Fibroblast of upper back skin (primary cell): ENCODE measurements at places on chromosomes 12 and 14.

- DNase-seq = no peak
Observed at GRCh38 chr12:10361084-10361483, 28.8 kb downstream of the KLRK1 start.

DNA sequence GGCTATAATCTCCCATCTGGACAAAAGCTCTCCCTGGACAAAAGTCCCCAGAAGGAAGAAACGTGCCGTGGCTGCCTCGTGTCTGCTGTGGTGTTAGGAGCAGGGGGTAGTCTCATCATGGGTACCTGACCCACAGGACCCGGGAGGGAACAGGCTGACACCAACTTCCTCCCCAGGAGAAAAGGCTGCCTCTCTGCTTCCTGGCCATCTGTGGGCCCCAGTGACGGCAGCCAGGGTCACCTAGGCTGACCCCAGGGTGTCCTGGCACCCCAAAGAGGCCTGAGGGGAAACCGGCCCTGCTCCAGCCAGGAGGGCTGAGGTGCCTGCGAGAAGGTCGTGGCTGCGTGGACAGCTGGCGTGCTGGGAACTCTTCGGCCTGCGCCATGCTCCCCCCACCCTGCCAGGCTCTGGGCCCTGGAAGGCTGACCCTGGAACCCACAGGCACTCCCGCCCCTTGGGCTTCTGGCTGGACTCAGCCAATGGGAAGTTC is 133.9 kb downstream of the RFLNA start:
- no peak for DNase-seq

- DNase-seq = no peak
Observed at GRCh38 chr12:92600052-92600451, 102.7 kb upstream of the PLEKHG7 start.

DNA sequence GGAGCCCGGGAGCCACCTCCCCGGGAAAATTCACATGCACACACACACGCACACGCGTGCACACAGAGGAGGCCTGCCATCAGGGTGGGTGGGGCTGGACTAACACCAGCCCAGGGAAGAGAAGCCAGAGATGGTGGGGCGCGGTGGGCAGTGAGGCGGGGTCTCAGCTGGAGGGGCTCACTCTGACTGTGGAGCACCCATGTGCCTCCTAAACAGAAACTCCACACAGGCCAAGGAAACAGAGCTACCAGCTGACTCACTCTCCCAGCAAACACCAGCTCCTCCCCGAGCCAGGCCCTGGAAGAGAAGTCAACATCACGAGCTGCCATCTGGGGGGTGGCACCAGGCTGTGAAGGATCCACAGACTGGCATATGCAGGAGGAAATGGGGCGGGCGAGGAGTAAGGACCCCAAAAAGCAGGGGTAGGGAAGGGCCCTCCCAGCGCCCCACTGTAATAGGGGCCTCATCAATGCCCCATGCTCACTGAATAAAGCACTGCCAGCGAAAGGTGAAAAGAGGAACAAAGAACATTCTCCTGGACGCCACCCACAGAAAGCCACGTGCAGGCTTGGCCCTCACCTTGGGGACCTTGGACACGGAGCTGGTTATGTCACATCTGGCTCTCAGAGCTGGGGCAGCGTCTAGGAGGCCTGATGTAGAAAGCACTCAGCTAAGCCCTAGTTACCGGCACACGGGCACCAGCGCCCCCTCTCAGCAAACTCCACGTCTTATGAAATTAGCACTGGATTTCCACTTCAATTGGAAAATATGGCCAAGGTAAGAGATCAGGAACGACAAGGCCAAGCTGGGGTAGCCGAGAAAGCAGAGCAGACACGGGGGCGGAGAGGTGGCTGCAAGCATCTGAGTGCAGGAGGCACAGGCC is 8.4 kb upstream of the INF2 start:
- peak; percentile 67 for DNase-seq

DNA sequence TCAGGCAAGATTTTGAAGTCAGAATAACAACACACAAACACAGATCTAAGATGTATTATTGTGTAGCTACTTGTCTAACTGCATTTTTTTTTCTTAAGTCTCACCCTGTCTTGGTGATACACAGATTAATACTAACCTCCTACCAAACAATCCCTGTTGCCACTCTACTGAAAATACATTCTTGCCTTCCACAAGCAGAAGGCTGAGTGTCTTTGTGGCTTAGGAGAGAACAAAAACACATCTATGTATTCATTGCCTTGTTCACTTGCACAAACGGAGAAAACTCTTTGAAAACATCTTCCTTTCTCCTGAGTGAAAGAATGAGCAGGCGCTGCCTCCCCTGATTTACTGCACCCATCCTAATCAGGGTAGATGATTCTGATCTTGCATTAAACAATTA is 642.2 kb downstream of the DIO2 start:
- no peak for DNase-seq

DNA sequence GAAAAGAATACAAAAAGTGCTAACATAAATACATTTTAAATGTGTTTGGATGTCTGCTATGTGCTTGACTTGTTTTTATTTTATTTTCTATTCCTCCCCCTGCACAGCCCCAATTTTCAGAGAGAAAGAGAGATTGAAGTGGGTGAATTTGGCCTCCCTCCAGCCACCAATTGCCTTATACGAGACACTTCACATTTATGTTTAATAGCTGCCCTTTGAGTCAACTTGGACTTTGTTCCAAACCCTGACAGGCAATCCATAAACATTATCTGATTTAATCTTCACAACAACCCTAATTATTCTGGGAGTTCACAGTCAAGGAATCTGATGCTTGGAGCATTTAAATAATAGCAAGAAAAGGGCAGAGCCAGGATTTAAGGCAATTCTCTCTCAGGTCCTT is 161.7 kb downstream of the SLC15A4 start:
- DNase-seq = no peak

GRCh38 chr14:72753879-72754400 is 140.0 kb downstream of the DPF3 start:
- no peak for DNase-seq

DNA sequence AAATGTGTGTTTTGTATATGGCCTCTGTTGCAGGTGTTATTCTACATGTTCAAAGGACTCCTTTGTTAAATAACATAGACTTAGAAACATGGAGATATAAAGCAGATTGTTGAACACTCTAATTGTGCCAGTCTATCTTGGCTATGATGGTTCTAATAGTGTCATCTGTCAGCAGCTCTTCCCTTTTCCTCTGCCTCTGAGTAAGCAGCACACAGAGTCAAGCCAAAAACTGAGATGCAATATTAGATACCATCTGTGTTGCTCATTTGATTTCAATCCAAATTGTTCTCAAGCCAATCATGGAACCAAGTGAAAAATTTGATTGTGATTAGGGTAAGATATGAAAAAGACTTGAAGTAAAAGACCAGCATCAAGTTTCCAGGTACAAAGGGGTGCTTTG is 871.1 kb upstream of the MGAT4C start:
- peak; percentile 86 for DNase-seq

GRCh38 chr12:25332143-25332542 is 81.4 kb upstream of the KRAS start:
- no peak for DNase-seq

DNA sequence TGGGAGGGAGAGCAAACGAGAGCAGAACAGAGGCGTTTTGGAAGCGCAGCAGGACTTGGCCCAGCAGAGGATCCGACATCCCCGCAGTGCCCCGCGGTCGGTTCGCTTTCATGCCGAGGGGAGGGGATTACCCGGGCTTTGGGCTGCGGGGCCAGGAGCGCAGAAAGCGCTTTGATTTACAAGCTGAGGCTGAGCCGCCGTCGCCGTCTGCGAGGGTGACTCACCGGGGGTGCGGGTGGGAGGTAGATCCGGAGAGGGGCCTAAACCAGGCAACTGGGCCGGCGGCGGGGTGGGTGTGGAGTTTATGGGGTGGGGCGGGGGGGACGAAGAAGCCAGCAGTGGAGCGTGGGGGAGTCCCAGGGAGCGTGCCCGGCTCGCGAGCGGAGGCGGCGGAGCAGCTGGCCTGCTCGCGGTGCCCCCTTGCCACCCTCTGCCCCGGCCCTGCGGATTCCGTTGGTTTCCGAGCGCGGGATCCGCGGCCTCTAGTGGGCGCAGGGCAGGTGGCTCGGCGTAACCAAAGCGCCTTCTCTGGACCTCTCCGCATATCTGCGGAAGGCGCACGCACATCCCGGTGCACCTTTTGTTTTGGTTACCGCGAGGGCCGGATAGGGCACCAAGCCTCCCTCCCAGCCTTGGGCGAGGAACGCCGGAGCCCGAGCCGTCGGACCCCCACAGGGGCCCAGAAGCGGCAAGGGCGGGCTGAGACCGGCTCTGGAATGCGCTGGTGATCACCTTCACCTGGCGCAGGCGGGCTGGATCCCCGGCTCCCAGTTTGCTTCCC is 2.6 kb downstream of the SIX4 start:
- DNase-seq = peak; percentile 70

- DNase-seq = peak; percentile 57
Observed at GRCh38 chr14:70891737-70892136, 15.5 kb upstream of the PCNX1 start.

DNA sequence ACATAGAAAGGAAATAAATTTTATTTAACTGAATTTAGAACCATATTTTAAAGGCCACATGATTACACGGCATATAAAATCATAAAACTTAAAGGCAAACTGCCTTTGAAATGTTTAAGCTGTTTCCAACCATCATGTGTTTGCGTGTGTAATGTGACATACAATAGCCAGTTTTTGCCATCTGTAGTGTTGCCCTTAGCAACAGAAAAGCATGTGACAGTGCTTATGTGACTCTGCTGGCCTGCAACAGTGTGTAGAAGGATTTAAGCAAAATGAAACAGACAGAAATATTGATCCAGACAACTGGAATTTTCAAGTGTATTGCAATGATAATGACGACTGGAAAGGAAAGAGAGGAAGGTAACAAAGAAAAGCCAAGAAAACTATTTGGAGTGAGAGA is 49.5 kb downstream of the TSPAN19 start:
- DNase-seq = no peak

GRCh38 chr12:25651931-25652330 is 98.8 kb upstream of the LMNTD1 start:
- no peak for DNase-seq

GRCh38 chr12:82959821-82960220 is 273.1 kb downstream of the TMTC2 start:
- DNase-seq = no peak

DNA sequence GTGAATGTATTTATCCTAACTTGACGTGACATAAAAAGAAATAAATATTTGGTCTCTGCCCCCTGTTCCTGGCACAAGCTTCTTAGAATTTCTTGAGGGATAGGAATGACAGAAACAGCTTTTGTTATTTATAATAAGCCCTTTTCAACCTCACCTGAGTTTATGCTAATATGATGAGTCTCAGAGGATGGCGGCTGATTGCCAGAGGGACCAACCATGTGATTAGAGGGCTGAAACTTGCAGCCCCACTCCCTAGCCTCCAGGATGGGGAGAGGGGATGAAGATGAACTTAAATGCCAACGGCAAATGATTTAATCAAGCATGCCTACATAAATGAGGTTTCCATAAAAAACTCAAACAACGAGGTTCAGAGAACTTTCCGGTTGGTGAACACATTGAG is 42.9 kb downstream of the DNAI7 start:
- no peak for DNase-seq

GRCh38 chr12:94265539-94265938 is 117.2 kb downstream of the PLXNC1 start:
- DNase-seq = peak; percentile 58

DNA sequence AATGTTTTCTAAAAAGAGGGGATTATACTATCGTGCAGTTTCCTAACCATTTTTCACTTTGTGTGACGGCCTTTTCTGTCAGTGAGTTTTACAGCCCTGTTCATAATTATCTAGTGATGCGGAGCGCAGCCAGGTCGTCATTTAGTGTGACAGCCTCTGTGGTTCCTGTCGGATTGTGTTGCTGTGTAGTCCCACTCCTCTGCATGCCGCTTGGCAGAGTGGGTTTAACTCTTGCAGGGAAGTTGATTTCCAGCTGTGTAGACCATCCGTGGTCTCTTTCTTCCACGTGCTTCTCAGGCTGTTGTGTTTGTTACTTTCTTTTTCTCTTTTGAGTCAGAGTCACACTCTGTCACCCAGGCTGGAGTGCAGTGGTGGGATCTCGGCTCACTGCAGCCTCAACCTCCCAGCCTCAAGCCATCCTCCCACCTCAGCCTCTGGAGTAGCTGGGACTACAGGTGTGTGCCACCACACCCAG is 8.6 kb downstream of the RAN start:
- DNase-seq = no peak

- no peak for DNase-seq
Observed at GRCh38 chr12:100651694-100652093, 78.2 kb downstream of the GAS2L3 start.

GRCh38 chr12:108657130-108657745 is 23.5 kb upstream of the SELPLG start:
- DNase-seq = no peak

DNA sequence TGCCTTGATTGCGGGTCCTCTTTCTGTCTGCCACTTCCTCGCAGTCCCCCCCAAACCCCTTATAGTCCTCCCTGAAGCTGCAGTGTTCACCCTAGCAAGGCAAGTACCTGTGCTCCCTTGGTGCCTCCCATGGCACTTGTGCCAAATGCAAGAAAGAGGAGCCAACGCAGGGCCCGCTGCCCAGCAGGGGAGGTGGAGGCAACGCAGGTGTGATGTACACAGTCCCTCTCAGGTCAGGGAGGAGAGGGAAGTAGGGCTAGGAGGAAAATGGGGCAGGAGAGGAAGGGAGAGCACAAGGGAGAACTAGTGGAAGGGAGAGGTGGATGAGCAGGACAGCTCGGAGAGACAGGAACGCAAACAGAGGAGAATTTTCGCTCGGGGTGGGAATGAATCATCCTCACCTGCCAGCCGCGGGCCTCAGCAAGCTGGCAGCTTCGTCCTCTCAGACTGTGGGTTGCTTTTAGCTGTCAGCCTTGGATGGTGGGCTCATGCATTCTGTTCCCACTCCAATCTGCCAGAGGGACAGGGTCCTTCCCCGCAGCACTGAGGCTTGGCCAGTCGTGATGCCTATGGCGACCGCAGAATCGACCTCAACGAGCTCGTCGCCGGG is 357.0 kb downstream of the CACNA1C start:
- DNase-seq = no peak

- DNase-seq = no peak
Observed at GRCh38 chr14:82963756-82964155, 1430.1 kb upstream of the SEL1L start.

- no peak for DNase-seq
Observed at GRCh38 chr12:52461693-52462092, 9.7 kb upstream of the KRT6B start.

GRCh38 chr12:108367436-108367835 is 28.3 kb upstream of the CMKLR1 start:
- no peak for DNase-seq
